ENCODE measurements at places on chromosomes 2 and 18.

DNA sequence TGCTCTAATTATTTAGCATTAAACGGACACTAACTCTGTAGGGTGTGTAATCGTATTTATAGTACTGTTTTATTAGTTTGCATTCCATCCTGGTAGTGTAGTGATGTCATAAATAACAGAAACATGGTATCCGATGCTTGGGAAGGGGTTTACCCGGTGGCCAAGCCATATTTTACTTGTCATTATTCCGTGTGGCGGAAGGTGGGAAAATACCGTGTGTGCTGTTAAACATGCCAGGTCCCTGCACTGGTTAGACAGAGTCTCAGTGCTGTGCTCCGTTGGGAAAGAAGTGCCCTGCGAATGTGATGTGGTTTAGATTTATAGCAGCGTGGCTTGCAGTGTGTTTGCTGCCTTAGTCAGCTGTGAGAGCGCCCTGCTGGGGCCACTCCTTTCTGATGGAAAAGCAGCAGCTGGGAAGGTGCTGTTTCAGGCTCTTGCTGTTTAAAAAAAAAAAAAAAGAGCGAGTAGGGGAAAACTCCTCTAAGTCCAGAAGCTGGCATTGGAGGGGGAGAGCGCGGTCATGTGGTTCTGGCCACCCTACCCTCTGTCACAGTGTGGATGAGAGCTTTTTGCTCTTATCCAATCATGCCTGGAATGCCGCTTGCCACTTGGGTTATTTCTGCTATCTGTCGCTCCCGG, 211.0 kb downstream of the NEDD4L start:
- no peak for DNase-seq

GRCh38 chr2:118929059-118929458, 12.9 kb upstream of the MARCO start:
- no peak for DNase-seq

DNA sequence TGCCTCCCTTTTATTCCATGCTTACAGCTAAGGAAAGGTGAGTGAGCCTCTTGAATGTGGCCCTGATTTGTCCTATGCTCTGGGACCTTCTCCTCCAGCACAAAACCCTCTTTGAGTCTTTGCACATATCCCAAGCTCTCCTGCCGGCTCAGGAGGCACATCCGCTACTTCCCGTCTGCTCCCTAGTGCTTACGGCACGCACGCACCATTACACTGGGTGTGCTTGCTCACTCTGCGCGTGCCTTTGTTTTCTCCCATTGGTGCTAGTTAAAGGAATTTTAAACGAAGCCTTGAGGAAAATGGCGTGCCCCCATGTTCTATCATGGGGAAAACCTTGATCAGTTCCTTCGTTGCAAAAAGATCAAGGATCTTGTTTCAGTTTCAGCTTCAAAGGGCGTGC, 7.9 kb upstream of the DGKD start:
- no peak for DNase-seq

- DNase-seq, result no peak
These were observed 59.5 kb downstream of the ABCG8 start for GRCh38 chr2:43898134-43898837.

- no peak for DNase-seq
These were observed 16.8 kb upstream of the TMEM37 start for GRCh38 chr2:119414894-119415293.

- no peak for DNase-seq
These were observed 300.9 kb downstream of the ARHGAP15 start for GRCh38 chr2:143429932-143430679.

- DNase-seq, result no peak
These were observed 125.5 kb downstream of the PARD3B start for GRCh38 chr2:204670756-204671155.

- DNase-seq, result no peak
These were observed 45.5 kb downstream of the DDX1 start for GRCh38 chr2:15636972-15637785.

GRCh38 chr2:151347294-151347693, 10.1 kb upstream of the TNFAIP6 start:
- no peak for DNase-seq

DNA sequence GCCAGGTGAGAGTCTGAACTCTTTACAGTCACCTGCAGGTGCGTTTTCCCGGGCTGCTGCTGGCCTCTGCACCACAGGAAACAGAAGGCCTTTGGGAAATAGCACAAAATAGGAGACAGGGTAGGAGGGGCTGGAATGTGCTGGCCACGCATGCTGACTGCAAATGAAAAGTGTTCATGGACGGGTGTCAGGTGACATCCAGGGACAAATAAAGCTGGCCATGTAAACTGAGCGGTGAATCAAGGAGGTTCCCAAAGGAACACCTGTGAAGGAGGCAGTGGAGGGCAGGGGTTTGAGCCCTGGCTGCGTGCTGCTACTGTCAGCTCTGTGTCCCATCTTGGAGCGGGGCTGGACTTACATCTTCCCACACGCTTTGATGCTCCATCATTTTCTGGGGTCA, 42.4 kb upstream of the GBX2 start:
- no peak for DNase-seq

GRCh38 chr18:2997429-2997828, 15.5 kb downstream of the LPIN2 start:
- no peak for DNase-seq

GRCh38 chr2:69798290-69798908, 31.1 kb upstream of the GMCL1 start:
- DNase-seq, result no peak

GRCh38 chr2:127195140-127196074, 24.7 kb downstream of the CYP27C1 start:
- DNase-seq, result no peak

- no peak for DNase-seq
These were observed 35.5 kb upstream of the SLC35F5 start for GRCh38 chr2:113791697-113792590.

DNA sequence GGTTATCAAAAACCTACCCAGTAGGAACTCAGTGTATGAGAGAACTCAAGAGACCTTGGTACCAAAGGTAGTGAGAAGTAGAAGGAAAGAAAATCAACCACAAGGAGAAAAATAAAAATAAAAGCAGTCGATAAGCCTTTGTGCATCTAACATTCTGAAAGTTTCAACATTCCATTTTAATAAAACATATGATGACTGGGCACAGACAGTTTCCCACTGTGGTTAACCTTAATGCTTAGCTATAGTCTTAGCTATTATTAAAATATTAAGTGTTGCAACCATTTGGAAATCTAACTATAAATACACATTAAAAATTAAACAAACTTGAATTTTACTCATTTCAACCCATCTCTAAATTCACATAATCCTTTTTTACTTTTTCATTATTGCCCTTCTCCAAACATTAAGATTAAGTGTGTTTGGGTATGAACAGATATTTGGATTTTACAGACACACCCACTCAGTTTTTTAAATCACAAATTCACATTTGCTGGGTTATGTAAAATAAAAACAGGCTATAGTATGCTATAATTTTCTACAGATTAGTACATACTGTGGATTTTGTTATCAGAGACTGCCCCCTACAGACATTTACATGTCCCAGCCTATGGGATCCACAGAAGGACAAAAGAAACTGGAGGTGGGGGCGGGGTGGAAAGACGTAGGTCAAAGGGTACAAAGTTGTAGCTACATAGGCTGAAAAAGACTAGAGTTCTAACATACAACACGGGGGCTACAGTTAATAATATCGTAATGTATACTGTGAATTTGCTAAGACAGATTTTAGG, 32.8 kb downstream of the SRBD1 start:
- DNase-seq, result no peak

DNA sequence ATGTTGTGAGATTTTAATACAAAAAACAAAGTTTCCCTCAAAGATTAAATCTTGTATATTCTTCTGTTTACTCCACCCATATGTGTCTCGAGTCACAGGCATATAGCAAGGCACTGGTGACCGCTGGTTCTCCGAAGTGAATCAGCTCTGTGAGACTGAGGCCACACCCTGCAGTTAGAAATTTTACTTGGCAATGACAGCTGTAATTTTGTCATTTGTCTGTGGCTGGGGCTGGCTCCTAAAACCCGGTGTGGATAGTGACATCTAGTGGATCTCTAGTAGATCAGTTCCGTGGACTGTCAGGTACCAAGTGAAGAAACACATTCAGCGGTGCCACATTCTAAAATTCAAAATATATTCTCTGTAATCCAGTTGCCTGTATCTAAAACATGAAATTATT, 278.0 kb downstream of the NEDD4L start:
- peak; percentile 12 for DNase-seq

DNA sequence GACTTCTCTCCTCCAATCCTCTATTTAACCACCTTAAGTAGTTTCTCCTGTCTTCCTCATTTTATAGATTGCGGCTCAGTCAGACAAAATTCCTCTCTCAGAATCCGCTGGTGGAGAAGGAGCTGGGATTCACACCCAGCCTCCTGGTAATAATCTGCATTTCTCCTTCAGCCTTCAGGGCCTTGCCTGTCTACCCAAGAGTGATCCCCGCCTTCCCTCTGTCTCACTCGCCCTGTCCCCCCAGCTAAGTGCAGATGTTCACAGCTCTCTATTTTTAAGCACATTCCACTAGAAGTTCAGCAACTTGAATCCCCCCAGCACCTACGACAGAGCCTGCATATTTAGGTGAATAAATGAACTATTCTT, 212.5 kb upstream of the HAAO start:
- no peak for DNase-seq

DNA sequence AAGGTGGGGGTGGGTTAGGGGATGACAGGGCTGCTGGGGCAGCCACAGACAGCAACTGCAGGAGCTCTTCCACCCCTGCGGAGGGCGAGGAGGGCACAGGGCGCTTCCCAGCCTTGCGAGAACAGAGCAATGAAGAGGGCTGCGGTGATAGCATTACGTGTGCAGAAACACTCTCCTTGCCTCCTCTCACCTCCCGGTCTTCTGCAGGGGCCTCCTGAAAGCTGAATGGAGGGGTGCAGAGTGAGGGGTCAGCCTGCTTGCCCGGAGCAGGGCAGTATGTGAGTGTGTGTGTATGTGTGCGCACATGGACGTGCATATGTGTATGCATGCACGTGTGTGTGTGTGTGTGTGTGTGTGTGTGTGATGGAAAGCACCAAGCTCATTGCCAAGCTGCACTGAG, 29.5 kb upstream of the IL1R2 start:
- no peak for DNase-seq

- no peak for DNase-seq
These were observed 189.9 kb downstream of the MYO1B start for GRCh38 chr2:191435141-191435540.

GRCh38 chr2:78999406-78999805, 26.1 kb upstream of the REG3G start:
- no peak for DNase-seq

GRCh38 chr2:172586245-172586891, 30.5 kb downstream of the PDK1 start:
- no peak for DNase-seq

DNA sequence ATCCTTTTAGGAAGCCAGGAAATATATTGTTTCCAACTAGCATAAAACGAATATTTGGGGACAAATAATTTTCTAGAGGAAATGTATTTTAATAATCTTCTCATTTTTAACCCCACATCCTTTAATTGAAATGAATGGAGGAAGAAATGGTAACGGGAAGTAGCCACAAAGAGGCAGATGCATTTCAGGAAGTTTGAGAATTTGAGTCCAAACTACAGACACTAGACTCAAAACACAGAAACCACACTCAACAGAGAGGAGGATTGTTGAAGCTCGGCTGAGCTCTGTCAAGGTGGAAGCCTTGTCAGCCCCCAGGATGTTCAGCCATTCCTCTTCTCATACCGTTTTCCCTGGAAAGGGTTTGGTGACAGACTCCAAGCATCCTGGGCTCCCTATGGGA, 288.5 kb downstream of the NAPG start:
- no peak for DNase-seq

DNA sequence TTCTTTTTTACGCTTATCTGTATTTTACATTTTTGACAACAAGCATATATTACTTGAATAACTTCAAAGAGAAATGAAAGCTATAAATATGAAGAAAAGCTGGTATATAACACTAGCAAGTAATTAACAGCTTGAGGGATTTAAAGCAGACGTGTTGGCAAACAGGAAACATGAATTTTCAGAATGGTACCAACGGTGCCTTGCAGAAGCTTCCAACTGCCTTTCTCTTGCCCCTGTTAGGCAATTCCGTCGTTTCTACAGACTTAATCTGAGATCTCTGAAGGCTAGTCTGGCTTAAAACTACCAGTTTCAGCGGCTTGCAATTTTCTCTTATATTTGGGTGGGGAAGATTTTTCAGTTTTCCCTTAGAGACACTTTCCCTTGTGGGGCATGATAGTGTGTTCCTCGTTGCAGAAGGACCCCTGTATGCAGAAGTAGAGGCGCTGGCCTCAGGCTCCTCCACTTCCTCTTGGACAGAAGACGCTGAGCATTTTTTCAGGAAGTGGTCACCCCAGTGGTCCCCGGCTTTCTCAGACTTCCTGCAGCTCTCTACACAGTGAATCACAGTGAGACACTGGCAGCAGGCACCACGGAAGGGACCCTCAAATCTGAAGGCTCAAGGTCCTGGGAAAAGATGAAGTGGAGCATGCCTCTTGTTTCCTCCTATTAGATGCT, 56.2 kb upstream of the SLC16A14 start:
- DNase-seq, result no peak

DNA sequence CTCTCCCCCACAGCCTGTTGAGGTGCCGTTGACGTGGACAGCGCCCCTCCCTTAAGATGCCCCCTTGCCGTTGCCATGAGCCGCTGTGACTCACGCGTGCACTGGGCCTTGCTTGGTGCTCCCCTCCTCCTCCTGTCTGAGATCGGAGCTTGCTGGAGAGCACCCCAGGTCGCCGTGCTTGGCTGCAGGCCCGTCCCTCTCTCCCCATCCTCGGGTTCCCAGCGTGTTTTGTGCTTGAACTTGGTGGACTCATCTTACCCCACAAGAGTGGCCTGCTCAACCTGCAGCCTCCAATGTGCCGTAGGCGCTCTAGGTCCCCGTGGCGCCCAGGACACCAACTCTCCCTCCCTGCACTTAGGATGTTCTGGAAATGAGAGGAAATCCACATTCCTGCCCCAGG, 39.9 kb downstream of the GBX2 start:
- no peak for DNase-seq

- DNase-seq, result no peak
These were observed 3.5 kb upstream of the B3GNT7 start for GRCh38 chr2:231391981-231392380.

DNA sequence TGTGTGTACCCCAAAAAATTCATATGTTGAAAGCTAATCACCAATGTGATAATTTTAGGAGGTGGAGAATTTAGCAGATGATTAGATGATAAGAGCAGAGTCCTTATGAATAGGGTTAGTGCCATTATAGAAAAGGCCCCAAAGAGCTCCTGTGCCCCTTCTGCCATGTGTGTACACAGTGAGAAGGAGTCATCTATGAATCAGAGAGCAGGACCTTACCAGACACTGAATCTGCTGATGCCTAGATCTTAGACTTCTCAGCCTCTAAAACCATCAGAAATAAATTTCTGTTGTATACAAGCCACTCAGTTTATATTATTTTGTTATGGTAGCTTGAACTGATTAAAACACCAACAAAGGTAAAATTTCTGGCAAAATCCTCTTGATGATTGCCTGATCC, 560.0 kb upstream of the CDH2 start:
- DNase-seq, result no peak

- no peak for DNase-seq
These were observed 12.0 kb upstream of the IMPACT start for GRCh38 chr18:24414349-24415003.

DNA sequence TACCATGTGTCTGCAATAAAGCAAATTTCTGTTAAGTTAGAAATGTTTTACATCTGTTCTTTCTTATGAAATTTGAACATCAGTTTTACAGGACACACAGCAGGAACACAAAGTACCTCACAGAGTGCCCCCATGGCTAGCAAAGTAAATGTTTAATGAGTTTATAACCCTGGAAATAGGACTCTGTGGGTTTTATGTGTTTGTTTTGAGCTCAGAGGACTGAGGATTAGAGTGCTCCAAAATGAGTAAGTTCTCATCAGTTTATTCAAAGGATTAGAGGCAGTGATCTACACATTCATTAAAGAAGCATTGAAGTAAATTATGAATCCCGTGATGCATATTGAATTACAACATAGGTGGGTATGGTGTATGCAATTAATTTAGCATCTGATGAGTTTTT, 281.8 kb downstream of the GULP1 start:
- no peak for DNase-seq

Data from NCI-H1048 (cell line).